Cerebellar nuclear complex (tissue), 1 donor: ENCODE measurements at places on chromosomes 16 and 17.

DNA sequence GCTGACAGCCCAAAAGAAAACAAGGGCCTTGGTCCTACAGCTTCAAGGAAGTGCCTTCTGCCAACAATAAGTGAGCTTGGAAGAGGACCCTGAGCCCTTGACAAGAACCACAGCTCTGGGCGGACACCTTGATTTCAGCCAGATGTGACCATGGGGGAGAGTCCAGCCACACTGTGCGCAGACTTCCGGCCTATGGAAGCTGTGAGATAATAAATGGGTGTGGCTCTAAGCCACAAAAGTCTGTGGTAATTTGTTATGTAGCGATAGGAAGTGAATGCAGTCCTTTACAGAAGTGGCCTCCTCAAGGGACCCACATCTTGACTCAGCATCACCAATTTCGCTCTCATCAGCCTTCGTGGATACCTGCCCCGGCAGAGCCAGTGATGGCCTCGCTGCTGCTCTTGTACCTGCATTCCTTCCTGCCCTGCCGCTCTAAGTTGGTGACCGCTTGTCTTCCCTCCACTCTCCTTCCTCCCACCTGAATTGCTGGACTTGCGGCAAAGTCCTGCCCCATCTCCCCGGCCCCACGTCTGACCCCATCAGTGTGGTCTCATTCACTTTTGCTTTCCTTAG is 29.3 kb downstream of the PRSS54 start:
- no peak for DNase-seq

GRCh38 chr17:32927724-32928585 is at the start of gene TMEM98:
Gene TMEM98 (plus strand): TSS chr17:32928153. CDS start chr17:32931529, 3,376 bp downstream.
- no peak for DNase-seq

DNA sequence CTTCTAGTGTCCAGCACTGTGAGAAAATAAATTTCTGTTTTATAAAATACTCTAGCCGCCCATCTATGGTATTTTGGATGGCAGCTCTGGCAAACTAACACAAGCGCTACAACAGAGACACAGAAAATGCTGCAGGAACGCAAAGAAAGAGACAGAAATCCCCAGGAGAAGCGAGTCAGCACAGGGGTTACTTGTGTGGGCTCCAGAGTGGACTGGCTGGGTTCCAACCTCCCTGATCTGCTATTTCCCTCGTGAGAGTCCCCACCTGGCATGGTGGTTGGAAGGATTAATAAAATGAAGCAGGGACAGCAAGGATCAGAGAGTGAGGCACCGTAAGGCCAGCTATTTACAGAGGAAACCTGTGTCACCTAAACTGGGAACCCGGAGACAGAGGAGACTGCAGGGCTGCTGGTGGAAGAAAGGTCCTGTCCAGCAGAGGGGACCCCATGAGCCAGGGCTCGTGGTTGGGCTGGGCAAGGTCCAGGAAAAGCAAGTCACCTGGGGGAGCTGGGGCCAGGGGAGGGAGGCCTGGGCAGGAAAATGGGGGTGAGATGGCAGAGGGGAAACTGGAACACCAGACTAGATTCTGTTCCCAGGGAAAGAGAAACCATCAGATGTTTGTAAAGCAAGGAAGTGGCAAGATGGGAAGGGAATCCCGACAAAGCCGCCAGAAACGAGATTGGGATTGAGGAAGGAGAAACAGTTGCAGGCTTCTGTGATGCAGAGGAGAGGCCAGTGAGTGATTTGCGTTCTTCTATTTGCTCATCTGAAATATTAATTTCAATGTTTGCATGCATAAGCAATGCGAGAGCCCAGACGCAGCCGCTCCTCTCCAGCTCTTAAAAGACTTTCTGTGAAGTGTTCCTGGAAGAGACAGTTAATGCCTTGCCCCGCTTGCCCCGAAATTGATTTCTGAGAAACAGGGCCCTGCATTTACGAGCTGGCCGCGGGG is 63.0 kb upstream of the TEKT3 start:
- DNase-seq: no peak

GRCh38 chr16:56422896-56423441 is 2.4 kb downstream of the AMFR start:
- DNase-seq: no peak

GRCh38 chr16:66898207-66898606 is 17.9 kb downstream of the PDP2 start:
- no peak for DNase-seq
